ENCODE measurements at places on chromosomes 7 and 10.

DNA sequence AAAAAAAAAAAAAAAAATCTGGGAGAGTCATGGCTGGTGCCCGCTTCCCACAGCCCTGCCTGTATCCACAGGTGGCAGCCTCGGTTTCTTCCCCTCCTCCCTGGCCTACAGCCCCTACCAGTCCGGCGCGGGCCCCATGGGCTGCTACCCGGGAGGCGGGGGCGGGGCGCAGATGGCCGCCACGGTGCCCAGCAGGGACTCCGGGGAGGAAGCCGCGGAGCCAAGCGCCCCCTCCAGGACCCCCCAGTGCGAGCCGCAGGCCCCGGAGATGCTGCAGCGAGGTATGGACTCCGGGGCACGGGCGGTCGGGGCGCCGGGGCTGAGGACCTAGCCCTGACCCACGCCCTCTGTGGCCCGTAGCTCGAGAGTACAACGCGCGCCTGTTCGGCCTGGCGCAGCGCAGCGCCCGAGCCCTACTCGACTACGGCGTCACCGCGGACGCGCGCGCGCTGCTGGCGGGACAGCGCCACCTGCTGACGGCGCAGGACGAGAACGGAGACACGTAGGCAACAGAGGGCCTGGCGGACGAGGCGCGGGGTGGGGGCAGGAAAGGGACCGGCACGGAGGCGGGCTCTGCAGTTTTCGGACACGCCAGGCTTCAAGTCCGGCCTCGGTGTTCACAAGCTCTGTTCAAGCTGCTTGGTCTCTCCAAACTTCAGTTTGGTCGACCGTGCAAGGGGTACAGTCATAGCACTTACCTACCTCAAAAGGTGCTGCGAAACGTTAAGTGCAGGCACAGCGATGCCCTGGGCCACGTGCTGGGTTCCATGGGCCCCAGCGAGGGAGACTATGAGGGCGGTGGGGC is 3.9 kb downstream of the NFKB2 start:
- peak; percentile 91 for DNase-seq

DNA sequence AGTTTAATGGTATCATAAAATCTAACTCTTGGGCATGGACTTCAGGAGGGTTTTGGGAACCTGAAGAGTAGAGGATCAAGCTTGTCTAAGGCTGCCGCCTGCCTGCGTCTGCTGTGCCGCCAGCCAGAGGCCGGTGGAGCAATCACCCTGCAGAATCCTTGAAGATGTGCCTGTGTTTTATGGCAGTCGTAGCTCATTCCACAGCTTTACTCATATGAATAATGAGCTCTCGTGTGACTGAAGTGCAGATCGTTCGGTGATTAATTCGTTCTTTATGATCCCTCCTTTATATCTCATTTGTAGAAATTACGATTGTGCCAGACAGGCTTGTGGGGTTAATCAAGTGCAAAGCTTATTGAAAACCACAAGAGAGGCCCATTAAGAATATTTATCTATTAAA is 100.8 kb downstream of the ACTR3B start:
- no peak for DNase-seq

DNA sequence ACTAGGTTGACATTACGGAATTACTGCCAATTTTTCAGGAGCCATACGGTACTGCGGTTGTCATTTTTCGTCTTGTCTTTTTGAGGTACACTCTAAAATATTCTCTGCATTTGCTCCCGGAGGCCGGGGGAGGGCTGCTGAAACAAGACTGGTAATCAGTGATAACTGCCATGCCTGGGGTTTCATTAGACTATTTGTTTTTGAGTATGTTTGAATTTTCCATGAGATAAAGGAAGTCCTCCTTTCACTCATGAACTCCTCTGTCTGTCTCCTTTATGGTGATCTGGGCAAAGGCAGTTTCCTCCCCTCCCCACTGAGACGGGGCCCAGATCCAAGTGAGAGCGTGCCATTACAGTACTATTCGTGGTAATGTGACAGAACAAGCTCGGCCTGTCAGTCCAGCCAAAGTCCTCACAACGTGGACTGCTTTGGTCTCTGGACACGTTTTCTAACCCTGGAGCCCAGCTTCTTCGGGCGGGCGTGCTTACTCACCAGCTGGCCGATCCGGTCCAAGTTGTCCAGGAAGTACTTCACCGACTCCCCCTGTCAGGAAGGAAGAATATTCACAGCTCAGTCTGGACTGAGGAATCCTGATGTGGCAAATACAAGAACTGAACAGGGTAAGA is 45.1 kb downstream of the AMZ1 start:
- no peak for DNase-seq

- DNase-seq = no peak
Observed at GRCh38 chr7:133601617-133602016, 348.7 kb downstream of the EXOC4 start.

DNA sequence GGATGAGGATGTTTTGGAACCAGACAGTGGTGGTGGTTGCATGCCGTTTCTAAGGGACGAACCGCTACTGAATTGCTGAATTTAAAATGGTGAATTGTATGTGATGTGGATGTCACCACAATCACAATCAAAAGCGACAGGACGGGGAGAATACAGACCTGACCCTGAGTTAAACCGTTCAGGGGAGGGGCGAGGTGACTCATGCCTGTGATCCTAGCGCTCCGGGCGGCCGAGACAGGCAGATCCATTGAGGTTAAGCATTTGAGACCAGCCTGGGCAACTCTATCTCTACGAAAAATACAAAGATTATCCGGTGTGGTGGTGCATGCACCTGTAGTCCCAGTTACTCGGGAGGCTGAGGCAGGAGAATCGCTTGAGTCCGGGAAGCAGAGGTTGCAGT is 46.4 kb downstream of the UNCX start:
- no peak for DNase-seq

- DNase-seq = no peak
Observed at GRCh38 chr7:83362871-83363550, 200.3 kb upstream of the PCLO start.

GRCh38 chr10:96833220-96834001 is 1.3 kb downstream of the LCOR start:
- no peak for DNase-seq

GRCh38 chr7:102974366-102975236 is 61.8 kb downstream of the LRRC17 start:
- DNase-seq = no peak

DNA sequence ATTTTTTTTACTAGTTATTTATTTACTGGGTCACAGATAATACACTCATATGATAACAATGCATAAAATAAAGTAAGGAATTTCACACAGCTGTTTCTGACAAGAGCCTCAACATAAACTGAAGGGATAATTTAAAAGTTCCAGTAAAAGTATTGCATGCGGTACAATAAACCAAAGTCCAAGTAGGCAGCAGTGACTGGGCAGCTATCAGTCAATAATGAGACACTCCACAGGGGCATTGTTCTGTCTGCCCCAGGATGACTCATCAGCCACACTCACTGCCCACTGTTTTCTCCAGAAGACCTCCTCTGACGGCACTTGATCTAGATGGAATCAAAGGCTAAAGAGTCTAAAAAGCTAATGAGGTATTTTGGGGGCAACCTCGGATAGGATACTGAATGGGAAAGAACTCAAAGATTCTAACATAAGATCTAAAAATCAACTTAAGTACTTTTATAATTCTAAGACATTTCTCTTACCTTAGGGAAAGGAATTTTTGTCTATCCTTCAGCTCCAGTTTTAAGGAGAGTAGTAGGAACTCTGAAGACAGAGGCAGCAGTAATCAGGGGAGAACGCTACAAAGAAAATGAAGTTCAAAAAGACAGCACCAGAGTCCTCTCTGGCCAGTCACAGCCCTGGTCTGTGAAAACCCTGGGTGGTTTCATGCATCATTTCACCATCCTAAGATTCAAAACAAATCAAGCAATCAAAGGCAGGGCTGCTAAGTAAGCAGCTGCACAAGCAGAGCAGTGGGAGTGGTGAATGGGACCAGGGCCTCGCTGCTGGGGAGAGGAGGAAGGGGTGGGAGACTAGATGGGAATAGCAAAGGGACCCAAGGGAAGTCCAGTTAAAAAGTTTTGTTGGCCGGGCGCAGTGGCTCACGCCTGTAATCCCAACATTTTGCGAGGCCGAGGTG is 175.1 kb downstream of the AVL9 start:
- DNase-seq = no peak

- DNase-seq = no peak
Observed at GRCh38 chr7:47407821-47408674, 173.9 kb downstream of the TNS3 start.

DNA sequence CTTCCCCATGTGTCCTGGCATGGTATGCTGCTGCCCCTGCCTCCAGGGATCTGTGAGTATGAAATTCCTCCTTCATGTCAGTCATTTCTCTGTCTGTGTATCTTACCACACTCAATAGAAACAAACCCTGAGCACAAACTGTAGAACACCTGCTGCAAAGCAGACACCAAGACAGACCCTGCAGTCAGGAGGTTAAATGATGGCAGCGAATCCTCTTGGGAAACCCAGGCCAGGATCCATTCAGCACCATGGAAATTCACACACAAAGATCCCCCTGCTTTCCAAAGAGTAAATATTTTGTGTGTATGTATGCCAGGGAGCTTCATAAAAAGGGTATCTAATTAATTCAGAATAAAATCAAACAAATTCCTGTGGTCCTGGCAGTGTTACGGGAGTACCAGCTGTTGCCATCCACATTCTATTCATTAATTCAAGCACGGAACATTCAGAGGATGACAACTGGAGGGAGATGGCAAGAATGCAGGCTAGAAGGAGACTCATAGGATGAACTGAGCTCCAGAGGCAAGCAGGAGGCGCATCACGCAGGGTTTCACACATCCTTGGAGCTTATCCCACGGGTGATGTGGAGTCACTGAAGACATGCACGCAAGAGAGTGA is 14.8 kb downstream of the ITIH5 start:
- no peak for DNase-seq

GRCh38 chr7:3504384-3504783 is 203.3 kb downstream of the SDK1 start:
- no peak for DNase-seq

- DNase-seq = no peak
Observed at GRCh38 chr7:49639808-49640207, 133.6 kb upstream of the VWC2 start.

- DNase-seq = no peak
Observed at GRCh38 chr7:119228482-119228881, 1004.0 kb downstream of the ANKRD7 start.

- no peak for DNase-seq
Observed at GRCh38 chr7:102115181-102115580, 171.5 kb upstream of the SH2B2 start.

- DNase-seq = no peak
Observed at GRCh38 chr7:139131601-139132041, 22.1 kb upstream of the ZC3HAV1 start.

GRCh38 chr10:112773783-112774182 is 176.3 kb upstream of the TCF7L2 start:
- no peak for DNase-seq

GRCh38 chr7:131040467-131040932 is 287.2 kb upstream of the MKLN1 start:
- peak; percentile 76 for DNase-seq

- no peak for DNase-seq
Observed at GRCh38 chr7:78111386-78111785, 312.8 kb downstream of the PHTF2 start.

GRCh38 chr10:69629897-69630650 is at the start of gene FAM241B:
Gene FAM241B, plus strand, starts transcription at chr10:69630247. Its CDS starts 1,497 bp downstream, at chr10:69631744.
- peak; percentile 79 for DNase-seq

DNA sequence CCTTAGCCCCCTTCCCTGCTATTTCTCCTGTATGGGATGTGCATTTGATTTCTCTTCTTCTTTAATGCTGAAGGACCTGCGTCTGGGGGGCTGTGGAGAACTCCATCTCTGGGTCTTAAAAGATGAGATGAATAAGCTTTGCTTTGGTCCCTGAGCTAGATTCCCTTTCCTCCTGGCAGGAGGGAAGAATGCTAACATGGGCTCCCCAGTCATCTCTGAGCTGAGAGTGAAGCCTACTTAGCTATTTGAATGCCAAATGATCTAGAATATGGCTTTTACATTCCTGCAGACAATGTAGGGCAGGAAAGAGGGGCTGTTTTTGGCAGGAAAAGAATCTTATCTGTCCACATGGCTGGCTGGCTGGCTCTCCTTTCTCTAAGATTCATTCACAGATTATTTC is 62.6 kb upstream of the EFCAB10 start:
- DNase-seq = no peak

GRCh38 chr10:99487125-99487807 is 45.5 kb upstream of the NKX2-3 start:
- DNase-seq = no peak

- peak; percentile 14 for DNase-seq
Observed at GRCh38 chr7:104156842-104157277, 51.0 kb downstream of the ORC5 start.

- DNase-seq = no peak
Observed at GRCh38 chr10:70827086-70827757, 11.5 kb downstream of the SGPL1 start.

GRCh38 chr7:155785536-155785935 is 26.7 kb downstream of the SHH start:
- DNase-seq = no peak

DNA sequence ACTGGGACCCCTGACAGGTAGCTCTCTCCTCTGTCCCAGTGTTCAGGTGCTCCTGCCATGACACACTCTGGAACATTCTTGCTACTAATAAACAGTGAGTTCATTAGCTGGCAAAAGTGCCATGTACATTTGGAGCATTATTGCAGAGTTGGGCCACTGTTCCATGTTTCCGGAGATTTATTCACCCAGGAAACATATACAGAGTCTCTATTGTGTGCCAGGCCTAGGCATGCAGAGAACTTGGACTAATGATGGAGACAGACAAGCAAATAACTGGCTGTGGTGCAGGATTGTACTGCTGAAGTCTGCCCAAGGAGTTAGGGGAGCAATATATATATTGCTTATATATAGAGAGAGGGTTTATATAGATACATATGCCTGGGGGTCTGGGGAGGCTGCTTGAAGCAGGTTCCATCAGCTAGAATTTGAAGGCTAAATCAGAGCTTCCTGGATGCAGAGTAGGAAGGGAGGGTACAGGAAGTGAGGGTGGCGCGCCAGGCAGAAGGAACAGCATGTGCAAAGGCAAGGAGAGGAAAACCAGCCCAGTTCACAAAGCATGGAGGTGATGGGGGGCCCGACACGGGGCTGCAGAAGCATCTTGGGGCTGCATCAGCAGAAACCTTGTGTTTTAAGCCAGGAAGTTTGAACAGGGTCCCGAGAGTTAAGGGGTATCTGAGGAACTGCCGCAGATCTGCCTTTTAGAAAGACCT is 22.7 kb upstream of the EEPD1 start:
- no peak for DNase-seq

DNA sequence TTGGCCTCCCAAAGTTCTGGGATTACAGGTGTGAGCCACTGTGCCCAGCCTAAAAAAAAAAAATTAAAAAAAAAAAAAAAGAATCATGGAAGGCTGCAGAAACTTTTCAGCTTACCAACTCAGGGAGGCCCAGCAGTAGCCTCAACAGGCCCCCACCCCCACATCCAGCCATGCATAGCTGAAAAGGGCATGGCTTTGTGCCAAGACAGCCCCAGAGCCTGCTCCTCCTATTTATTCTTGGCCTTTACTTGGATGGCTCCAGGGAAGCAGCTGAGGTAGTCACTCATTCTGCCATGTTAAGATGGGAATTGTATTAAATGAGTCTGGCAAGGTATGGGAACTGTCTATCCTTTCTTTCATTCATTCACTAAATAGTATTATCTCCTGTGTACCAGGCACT is 13.7 kb upstream of the CNNM2 start:
- no peak for DNase-seq

- no peak for DNase-seq
Observed at GRCh38 chr7:132226046-132226956, 350.0 kb downstream of the PLXNA4 start.
